ENCODE measurements at places on chromosomes 12 and 14.

GRCh38 chr12:94660436-94660835 lies 10.1 kb upstream of the TMCC3 start:
- no peak for DNase-seq

DNA sequence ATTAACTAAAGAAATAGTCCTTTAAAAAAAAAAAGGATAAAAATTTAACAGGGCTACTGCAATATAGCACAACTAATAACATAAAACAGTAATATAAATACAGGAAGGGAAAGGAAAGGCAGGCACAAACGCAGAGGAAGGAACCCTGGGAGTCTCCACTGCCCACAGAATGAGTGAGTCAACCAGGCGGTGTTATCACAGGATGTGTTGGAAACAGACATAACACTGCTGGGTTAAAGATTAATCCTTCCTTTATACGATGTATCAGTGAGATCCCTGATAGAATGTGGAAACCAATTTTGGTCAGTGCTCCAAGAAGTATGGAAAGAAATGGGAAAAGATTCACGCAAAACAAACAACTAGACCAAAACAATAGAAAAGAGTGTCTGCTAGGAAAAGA lies 47.9 kb downstream of the FGD6 start:
- DNase-seq = no peak

GRCh38 chr12:130803702-130804101 lies 35.3 kb downstream of the STX2 start:
- DNase-seq = no peak

DNA sequence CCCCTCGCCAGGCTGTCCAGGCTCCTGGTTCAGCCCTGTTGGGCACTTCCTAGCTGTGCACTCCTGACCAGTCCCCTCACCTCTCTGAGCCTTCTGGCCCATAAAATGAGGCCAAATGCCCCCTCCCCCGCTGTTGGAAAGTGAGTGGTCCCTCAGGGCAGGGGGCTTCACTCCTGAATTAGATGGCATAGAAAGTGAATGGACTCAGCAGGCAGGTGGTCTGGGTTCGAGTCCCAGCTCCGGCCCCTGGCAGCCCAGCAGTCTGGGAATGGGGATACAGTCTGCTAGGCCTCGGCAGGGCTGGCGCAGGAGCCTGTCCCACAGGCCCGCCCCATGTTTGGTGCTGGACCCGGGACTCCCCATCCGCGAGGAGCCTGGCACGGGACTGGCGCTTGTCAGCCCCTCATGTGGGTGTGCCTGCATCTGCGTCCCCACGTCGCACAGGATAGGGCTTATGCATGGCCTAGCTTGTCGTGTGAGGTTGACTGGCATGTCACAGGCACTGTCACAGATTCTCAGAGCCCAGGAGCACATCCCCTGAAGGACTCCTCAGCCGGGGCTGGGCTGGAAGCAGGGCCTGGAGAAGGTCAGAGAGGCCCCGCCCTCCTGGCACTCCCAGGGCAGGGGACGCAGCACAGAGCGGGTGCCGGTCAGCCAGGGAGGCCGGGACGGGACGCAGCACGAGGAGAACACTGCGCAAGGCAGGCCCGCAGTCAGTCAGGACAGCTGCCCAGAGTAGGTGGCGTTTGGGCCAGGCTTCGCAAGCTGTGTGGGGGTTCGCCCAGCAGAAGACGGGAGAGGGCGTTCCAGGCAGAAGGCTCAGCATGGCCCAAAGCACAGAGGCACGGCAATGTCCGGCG lies 40.5 kb downstream of the DIO3 start:
- DNase-seq = no peak

DNA sequence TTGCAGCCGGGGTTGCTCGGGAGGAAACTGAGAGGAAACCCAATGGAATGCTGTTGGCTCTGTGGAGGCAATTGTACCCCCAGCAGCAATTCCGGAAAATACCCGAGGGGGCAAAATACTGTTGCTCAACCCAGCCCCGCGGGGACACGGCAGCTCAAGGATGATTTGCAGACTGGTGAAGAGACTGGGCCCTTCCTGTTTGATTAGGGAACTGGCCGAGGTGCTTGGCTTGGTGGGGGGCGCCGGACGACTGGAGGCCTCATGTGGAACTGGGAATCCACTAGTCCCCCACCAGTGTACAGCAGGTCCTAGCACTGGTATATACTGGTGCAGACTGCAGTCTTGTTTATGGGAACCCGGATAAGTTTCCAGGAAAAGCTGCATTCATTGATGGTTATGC lies 10.3 kb upstream of the RNASE12 start:
- no peak for DNase-seq

GRCh38 chr14:89027097-89027740 lies 202.8 kb downstream of the TTC8 start:
- DNase-seq = peak; percentile 80

- DNase-seq = no peak
Observed at GRCh38 chr14:33457617-33458016, 493.3 kb downstream of the EGLN3 start.

GRCh38 chr14:102492531-102492910 lies 17.1 kb downstream of the ANKRD9 start:
- DNase-seq = no peak

DNA sequence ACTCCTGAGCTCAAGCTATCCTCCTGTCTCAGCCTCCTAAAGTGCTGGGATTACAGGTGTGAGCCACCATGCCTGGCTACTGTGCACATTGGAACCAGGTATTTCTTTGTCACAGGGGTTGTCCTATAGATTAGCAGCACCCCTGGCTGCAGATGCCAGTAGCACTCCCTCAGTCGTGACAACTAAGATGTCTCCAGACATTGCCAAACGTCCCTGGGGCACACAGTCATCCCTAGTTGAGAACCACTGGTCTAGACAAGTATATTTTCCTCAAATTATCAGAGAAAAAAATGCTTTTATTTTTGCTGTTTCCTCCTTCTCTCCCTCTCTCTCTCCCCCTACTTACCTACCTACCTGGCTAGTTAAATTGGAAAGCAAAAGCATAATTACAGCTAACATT lies 17.9 kb upstream of the P2RX7 start:
- DNase-seq = no peak

GRCh38 chr12:10140001-10140400 lies 10.0 kb upstream of the CLEC7A start:
- peak; percentile 34 for DNase-seq

All from nephron progenitor cell (in vitro differentiated cells).